GM23248 (cell line): ENCODE measurements at places on chromosomes 13 and 19.

DNA sequence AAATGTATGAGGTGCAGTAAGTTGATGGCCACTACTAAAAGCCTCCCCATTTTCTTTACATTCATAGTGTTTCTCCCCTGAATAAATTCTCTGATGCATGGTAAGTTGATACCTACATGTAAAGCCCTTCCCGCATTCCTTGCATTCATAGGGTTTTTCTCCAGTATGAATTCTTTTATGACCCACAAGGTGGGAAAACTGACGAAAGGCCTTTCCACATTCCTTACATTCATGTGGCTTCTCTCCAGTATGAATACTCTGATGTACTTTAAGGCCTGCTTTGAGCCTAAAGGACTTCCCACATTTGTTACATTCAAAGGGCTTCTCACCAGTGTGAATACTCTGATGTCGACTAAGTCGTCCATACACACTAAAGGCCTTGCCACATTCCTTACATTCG lies 20.5 kb downstream of the ZNF607 start:
- H3K36me3 ChIP-seq, result peaks cover 35% of the 10 kb centered on the region
- no peaks in the 10 kb centered on the region for H3K27me3 ChIP-seq
- H3K4me1 ChIP-seq, result no peaks in the 10 kb centered on the region

DNA sequence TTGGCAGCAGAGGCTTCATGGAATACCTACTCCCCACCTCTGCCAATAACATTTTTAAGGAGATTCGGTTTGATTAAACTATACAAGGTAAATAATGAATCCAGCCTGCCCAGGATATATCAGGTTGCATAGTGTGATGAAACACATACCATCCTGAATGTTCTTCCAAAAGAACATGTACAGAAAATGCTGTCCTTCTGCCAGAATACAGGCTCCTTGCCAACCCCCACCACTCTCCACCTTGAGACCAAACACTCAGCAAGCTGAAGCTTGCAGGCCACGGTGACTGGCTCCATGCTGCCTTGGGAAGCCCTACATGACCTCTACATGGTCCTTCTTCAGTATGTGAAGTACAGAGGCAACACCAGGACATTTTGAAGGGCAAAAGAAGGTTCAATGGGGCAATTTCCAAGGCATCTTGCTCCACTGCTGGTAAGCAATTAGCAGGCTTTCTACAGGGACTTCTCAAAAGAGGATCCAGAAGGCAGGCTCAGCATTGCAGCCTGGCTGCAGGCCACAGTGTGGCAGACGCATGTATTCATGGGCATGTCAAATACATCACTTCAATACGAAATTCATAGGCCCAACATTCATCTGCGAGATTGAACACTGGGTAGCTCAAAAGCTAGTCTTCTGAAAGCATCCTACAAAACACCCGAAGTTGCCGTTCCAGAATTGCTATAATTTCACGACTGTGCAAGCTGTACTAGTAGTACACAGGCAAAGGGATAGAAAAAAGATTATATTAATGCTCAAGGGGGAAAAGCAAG lies 62.4 kb upstream of the SERP2 start:
- peaks cover 29% of the 10 kb centered on the region for H3K4me1 ChIP-seq
- no peak overlapping the region for H3K27ac ChIP-seq

- H3K4me3 ChIP-seq, result no peak overlapping the region
- peaks cover 5% of the 10 kb centered on the region for H3K4me1 ChIP-seq
- peaks cover 26% of the 10 kb centered on the region for H3K36me3 ChIP-seq
Measured at GRCh38 chr19:30006207-30006606, 64.2 kb downstream of the URI1 start.

- no peak overlapping the region for H3K4me3 ChIP-seq
- peaks cover 10% of the 10 kb centered on the region; the same call in 1 of the 2 replicates for H3K27me3 ChIP-seq
- DNase-seq, result no peak
- no peaks in the 10 kb centered on the region for H3K36me3 ChIP-seq
- H3K4me1 ChIP-seq, result no peaks in the 10 kb centered on the region
Measured at GRCh38 chr19:33063356-33063752, 1.3 kb downstream of the RHPN2 start.

GRCh38 chr13:43444081-43444480 lies 342.7 kb downstream of the ENOX1 start:
- H3K4me1 ChIP-seq, result 0 out of 2 replicates have a peak, but pooled peaks cover 3% of the 10 kb centered on the region
- H3K27me3 ChIP-seq, result no peaks in the 10 kb centered on the region
- H3K36me3 ChIP-seq, result no peaks in the 10 kb centered on the region
- DNase-seq, result no peak

DNA sequence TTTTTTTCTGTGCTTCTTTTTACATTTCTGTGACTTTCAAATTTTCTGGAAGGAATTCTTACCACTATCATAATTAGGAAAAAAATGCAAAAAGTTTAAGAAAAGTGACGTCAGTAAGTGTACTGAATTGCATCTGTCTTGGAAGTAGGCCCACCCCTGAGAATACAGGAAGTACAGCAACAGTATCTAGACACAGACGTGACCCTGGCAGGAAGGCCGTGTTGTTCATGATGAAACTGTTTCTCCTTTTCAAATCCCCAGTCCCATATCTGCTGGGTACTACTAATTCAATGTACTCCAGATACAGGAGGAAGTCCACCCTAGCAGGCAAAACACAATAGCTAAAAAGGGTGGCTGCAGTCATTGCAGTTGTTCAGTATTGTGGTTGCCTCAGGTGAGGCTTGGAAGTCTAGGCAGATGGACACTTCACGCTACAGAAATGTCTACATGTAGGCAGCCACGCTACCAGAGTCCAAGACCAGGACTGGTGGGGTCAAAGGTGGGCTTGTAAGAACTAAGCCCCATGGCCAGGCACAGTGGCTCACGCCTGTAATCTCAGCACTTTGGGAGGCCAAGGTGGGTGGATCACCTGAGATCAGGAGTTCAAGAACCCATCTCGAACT lies 49.6 kb upstream of the MED4 start:
- DNase-seq, result peak; percentile 39
- no peak overlapping the region for H3K4me3 ChIP-seq
- H3K27ac ChIP-seq, result no peak overlapping the region

- no peak for DNase-seq
- H3K4me1 ChIP-seq, result no peaks in the 10 kb centered on the region
- no peaks in the 10 kb centered on the region for H3K27me3 ChIP-seq
- no peak overlapping the region for H3K27ac ChIP-seq
- no peaks in the 10 kb centered on the region for H3K36me3 ChIP-seq
Measured at GRCh38 chr13:100664171-100664900, 10.3 kb downstream of the TMTC4 start.

DNA sequence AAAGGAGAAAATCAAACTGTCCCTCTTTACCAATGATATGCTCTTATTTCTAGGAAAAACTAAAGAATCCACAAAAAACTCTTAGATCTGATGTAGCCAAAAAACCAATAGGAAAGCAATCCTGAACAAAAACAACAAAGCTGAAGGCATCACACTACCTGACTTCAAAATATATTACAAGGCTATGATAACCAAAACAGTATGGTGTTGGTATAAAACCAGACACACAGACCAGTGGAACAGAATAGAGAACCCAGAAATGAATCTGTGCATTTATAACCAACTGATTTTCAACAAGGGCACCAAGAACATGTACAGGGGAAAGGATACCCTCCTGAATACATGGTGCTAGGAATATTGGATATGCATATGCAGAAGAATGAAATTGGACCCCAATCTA lies 9.7 kb upstream of the ZNF546 start:
- H3K27me3 ChIP-seq, result no peaks in the 10 kb centered on the region
- H3K36me3 ChIP-seq, result peaks cover 14% of the 10 kb centered on the region
- H3K27ac ChIP-seq, result no peak overlapping the region
- no peaks in the 10 kb centered on the region for H3K4me1 ChIP-seq
- no peak overlapping the region for H3K4me3 ChIP-seq

- no peak overlapping the region for H3K4me3 ChIP-seq
- H3K4me1 ChIP-seq, result no peaks in the 10 kb centered on the region
- no peaks in the 10 kb centered on the region for H3K27me3 ChIP-seq
- no peaks in the 10 kb centered on the region for H3K36me3 ChIP-seq
- no peak for DNase-seq
- no peak overlapping the region for H3K27ac ChIP-seq
Measured at GRCh38 chr19:1655987-1656608, 3.7 kb upstream of the TCF3 start.

DNA sequence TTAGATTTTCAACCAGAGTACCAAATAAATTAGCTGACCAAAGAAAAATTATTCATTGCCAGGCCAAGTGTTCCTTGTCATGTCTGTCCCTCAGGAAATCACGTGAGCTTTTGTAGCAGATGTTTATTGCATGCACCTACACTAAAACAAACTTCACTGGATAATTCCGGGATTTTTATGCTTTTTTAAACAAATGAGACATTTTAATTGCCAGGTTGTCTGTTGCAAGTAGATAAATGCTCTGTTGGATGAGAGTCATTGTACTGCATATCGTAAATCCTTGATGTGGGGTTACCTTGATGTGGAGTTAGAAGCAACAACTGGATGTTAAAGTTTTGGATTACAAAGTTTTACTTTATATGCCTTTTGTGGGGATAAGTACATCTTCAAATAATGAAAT lies 1187.7 kb upstream of the PCDH9 start:
- H3K27ac ChIP-seq, result no peak overlapping the region
- H3K36me3 ChIP-seq, result 0 out of 2 replicates have a peak, but pooled peaks cover under 1% of the 10 kb centered on the region
- no peaks in the 10 kb centered on the region for H3K27me3 ChIP-seq
- no peak overlapping the region for H3K4me3 ChIP-seq

DNA sequence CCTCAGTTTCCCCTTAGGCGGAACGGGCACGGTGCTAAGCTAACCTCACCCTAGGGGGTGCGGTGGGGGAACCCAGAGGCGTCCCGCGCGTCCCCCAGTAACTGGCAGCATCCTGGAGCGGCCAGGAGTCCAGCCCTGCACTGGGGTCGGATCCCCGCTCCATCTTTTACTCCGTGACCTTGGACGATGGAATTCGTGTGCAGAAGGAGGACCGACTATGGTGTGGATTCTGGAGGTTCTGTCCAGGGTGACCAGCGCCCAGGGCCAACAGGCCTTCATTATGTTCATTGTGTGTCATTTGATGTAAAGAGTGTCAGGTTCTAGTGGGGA lies 630 bp downstream of the SPPL2B start:
- H3K36me3 ChIP-seq, result no peaks in the 10 kb centered on the region
- peaks cover 6% of the 10 kb centered on the region; the same call in 1 of the 2 replicates for H3K4me1 ChIP-seq
- H3K27ac ChIP-seq, result peak overlapping the region; percentile 77
- DNase-seq, result peak; percentile 45
- H3K27me3 ChIP-seq, result no peaks in the 10 kb centered on the region
- H3K4me3 ChIP-seq, result peak overlapping the region; percentile 95

DNA sequence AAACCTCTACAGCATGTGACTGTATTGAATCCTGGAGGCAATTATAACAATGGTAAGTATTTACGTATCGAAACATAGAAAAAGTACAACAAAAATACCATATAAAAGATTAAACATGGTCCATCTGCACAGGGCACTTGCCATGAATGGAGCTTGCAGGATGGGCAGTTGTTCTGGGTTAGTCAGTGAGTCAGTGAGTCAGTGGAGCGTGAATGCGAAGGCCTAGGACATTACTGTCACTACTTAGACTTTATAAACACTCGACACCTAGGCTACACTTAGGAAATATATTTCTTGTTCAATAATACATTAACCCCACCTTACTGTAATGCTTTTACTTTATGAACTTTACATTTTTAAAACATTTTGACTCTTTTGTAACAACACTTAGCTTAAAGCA lies 35.6 kb upstream of the TMTC4 start:
- H3K4me3 ChIP-seq, result no peak overlapping the region
- no peak for DNase-seq
- no peaks in the 10 kb centered on the region for H3K4me1 ChIP-seq
- no peak overlapping the region for H3K27ac ChIP-seq

- no peaks in the 10 kb centered on the region for H3K27me3 ChIP-seq
- H3K27ac ChIP-seq, result no peak overlapping the region
- no peaks in the 10 kb centered on the region for H3K36me3 ChIP-seq
- DNase-seq, result no peak
- no peak overlapping the region for H3K4me3 ChIP-seq
- peaks cover 63% of the 10 kb centered on the region for H3K4me1 ChIP-seq
Measured at GRCh38 chr13:51626749-51627148, 42.5 kb downstream of the WDFY2 start.

DNA sequence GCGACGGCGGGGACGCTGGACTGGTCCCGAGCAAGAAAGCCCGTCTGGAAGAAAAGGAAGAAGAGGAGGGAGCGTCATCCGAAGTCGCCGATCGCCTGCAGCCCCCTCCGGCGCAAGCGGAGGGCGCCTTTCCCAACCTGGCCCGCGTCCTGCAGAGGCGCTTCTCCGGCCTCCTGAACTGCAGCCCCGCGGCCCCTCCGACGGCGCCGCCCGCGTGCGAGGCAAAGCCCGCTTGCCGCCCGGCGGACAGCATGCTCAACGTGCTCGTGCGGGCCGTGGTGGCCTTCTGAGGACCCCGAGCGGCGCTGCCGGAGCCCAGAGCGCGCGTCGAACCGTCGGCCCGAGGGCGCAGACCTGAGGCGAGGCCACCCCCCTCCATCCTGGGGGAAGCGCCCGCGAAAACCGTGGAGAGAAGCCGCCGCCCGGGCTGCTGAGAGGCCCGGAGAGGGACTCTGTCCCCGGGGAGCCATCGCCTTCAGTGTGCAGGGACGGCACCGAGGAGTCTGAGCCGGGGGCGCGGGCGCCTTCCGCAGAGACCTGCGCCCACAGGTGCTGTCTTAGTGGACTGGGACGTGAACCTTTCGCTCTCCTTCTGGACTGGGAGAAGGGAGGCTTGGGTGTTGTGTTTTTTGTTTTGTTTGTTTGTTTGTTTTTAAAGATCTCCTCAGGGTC lies 3.5 kb downstream of the IER2 start:
- H3K4me1 ChIP-seq, result 0 out of 2 replicates have a peak, but pooled peaks cover 10% of the 10 kb centered on the region
- H3K27ac ChIP-seq, result peak overlapping the region; percentile 94
- peak; percentile 74 for DNase-seq

GRCh38 chr19:1856698-1857603 lies 6.4 kb downstream of the KLF16 start:
- H3K36me3 ChIP-seq, result no peaks in the 10 kb centered on the region
- peak overlapping the region; percentile 93 for H3K27ac ChIP-seq
- H3K27me3 ChIP-seq, result no peaks in the 10 kb centered on the region

DNA sequence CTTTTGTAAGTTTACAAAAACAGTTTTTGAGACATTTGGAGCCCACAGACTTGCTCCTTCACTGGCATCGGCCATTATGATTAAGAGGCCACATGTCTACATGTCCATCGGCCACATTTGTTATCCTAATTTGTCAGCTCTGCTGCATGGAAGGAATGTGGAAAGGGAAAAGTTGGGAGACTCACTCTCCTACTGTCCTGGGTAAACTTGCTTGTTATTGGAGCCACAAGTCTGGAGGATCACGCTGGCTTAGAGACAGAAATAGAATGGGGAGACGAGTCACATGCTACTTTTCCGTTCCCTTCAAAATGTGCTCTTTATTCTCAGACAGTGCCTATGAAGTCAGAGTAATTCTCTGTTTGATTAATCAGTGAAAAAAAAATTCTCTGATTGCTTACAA lies 741.2 kb upstream of the PCDH9 start:
- H3K36me3 ChIP-seq, result no peaks in the 10 kb centered on the region
- no peak overlapping the region for H3K27ac ChIP-seq
- no peak overlapping the region for H3K4me3 ChIP-seq
- no peaks in the 10 kb centered on the region for H3K4me1 ChIP-seq
- H3K27me3 ChIP-seq, result no peaks in the 10 kb centered on the region
- DNase-seq, result no peak

DNA sequence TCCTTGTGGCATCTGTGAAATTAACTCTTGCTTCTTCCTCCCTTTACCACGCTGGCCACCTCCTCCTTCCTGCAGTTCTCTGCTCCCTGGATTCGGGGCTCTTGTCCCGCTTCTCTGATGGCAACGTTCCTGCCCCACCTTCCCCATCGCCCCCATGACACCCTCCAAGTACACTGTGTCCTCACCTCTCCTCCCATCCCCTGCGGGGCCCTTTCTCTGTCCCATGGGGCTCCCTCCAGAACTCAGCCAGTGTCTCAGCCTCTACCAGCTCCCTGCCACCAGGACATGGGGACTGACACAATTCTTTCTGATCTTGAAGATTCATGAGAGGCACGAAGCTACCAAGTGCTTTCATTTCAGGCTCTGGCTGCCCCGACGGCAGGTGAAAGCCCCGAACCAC lies 9.1 kb downstream of the CARS2 start:
- H3K36me3 ChIP-seq, result peaks cover 36% of the 10 kb centered on the region
- no peaks in the 10 kb centered on the region for H3K4me1 ChIP-seq
- H3K4me3 ChIP-seq, result no peak overlapping the region
- H3K27ac ChIP-seq, result no peak overlapping the region
- no peak for DNase-seq
